ENCODE measurements at places on chromosomes 5 and 9.

DNA sequence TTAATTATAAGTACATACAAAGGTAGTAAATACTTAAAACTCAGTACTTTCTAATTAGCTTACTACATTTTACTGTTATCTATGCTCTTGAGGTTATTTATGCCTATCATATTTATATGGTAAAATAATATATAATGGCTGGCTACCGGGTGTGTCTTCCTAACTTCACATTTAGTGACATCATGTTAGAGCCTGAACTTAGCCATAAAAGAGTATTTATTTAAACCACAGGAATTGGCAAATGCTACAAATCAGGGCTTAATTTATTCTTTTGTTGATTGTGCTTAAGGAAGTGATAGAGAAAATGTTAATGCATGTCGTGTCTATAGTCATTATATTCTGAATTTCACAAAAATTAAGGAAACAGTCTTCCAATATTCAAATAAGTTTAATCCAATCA lies 73.1 kb downstream of the NDUFAF2 start:
- no peak for DNase-seq

DNA sequence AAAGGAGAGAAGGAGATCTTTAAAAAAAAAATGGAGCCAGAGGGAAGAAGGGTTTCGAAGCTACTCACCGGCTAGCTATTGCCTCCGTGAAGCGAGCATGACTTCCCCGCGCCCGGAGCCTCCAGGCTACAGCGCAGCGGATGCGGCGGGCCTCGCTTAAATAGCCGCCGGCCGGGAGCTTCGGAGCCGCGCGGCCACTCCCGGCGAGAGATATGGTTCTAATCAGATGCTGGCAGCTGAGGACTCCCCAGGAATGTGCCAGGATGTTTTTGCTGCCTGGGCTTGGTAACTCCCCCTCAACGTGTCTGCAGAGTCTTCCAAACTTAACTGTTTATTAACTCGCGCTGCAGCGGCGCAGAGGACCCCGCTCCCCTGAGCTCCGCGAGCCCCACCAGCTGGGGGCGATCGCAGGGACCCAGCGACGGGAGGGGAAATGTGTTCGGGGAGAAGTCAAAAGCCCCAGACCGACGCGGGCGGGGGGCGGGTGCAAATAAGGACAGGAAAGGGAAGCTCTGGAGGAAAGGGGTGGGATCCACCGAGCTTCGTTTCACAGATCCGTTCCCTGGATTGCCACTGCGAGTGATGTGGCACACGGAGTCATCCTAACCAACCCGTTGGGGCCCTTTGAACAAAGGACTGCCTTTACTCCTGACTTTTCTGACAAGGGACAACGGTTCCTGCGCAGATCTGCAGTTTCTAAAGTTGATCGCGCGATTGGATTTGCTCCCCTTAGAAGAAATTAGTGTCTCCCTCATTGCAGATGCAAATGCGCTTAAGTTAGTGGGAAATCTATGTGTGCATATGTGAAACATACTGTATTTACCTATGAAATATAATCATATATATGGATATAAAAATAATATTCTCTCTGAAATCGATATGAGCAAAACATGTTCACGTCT lies at the start of gene DAB2:
DAB2 (minus strand) TSS at position 245 of the 902 bp plus-strand sequence. CDS start 30,660 bp downstream, outside the sequence.
- DNase-seq, result peak; percentile 32

GRCh38 chr5:140403613-140404012 lies 2.0 kb downstream of the ANKHD1 start:
- DNase-seq, result no peak

DNA sequence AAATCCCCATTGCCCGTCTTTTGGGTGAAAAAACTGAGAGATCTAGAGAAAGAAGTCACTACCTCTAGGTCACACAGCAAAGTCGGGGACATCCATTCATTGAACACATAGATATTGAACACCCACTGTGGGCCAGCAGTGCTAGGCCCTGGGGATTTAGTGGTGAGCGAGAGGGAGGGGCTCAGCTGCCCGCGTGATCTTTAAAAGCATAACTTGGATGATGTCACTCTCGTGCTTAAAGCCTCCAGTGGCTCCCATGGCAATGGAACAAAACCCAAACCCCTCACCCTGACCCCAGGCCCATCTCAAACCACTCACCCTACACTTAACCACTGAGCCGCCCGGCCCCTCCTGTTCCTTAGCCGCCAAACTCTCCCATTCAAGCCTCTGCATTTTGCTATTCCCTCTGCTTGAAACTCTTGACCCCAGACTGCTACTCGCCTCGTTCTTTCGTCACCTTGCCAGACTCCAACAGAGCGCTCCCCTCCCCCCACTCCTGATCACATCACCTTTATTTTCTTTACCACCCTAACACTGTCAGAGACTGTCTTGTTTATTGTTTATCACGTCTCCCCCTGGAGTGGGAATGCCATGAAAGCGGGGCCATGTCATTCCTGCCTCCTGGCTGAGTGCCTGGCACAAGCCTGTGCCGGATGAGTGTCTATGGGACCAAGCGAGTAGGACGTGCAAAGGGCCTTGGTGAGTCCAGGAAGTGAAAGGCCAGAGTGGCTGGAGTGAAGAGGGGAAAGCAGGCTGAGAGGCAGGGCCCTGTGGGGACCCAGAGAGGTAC lies 710 bp upstream of the PIP5KL1 start:
- DNase-seq, result no peak

- DNase-seq, result no peak
Measured at GRCh38 chr9:99973455-99973854, 67.0 kb downstream of the STX17 start.

DNA sequence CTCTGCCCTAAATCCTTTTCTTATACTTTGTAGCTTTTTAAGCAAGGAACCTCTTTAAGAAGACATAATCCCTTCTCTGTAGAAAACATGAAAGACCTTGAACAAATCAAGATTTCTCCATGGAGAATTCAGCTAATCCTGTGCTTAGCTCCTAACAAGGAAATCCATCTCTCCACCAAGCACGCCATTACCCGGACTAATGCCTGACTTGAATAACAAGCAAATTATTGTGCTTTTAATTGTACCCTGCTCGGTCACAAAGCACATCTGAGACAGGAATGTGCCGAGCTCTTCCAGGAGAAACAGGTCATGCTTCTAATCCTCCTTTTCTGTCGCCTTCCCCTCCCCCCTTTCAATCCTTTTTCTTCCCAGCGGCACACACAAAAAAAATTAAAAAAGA lies 141.3 kb downstream of the PSAT1 start:
- no peak for DNase-seq

Data from esophagus squamous epithelium (tissue), 5 donors.